ENCODE measurements at places on chromosomes 6 and 20.

GRCh38 chr6:40466986-40467539 lies 120.1 kb downstream of the LRFN2 start:
- no peak for DNase-seq

DNA sequence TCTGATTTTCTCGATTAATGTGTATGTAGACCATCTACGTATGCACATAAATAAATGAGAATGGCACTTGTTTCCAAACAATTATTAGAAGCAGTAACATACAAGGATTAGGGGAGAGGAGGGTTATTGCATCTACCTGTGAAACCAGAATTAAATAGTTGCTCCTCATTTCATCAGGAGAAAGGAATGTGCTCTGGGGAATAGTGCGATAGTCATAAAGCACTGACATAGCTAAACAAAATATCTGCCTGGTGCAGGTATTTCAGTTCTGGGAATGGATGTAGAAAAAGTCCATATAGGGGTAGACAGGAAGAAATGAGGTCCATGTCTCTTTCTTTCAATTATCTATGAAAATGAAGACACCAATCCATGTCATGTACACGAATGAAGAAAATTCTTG lies 1.6 kb upstream of the ID4 start:
- no peak for DNase-seq

- DNase-seq, result no peak
These were observed 234.1 kb downstream of the TMEM242 start for GRCh38 chr6:157089258-157089657.

DNA sequence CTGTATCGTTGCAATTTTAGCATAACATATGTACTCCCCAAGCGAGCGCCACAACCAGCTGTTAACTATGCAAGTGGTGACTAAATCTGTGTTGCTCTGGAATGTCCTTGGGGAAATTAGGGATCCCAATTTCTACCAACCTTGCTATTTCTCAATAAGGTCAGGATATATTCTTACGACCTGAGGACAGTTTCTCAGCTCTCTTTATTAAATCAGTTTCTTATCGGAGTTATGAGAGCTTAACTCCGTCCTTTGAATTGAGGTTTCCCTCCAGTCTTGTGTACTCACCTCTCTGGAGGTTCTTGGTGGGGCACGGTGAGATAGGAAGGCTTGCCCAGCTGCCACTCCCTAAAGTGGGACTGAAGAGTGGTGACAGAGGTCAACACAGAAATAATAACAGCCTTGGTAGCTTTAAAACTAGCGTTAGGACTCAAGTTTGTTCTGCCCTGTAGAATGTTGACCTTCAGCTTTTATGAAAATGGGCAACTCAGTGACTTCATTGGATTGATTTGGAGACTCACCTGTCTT lies 694 bp downstream of the MRPS18B start:
- peak; percentile 49 for DNase-seq
